ENCODE measurements at places on chromosomes 13 and 19.
A peak's percentile ranks its signal among the peaks of the same experiment; 100 is the strongest.

- DNase-seq: no peak
These were observed 703 bp downstream of the KLF16 start for GRCh38 chr19:1862424-1863327.

DNA sequence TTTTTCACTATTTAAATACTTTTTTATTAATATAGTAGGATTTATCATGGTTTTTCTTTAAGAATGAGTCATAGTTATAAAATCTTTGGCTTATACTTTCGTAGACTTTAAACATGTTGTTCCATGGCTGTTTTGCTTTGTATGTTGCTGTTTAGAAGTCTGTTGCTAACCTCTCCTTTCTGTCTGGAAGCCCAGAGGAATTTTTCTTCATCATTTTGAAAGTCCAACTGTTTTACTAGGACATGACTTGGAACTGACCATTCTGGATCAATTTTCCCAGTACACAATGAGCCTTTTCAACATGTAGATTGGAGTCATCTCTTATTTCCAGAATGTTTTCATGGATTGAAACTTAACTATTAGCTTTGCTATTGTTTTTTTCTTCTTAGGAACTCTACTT, 7.9 kb downstream of the CAB39L start:
- DNase-seq: peak; percentile 24

DNA sequence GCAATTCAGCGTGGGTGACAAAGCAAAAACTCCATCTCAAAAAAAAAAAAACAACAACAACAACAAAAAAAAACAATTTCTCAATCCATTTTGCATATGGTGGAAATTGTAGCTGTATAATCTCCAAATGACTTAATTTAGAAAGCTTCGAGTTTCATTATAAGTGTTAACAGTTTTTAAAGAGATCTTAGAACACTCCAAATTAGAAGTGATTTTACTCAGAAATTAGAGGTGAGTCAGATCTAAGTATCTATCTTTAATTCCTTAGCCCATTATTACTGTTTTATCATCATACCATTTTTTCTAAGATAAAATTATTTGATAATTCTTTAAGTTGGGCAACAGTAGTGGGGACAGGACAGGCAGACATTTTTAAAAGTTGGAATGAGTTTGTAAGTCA, 60.5 kb downstream of the ZMYM2 start:
- no peak for DNase-seq

DNA sequence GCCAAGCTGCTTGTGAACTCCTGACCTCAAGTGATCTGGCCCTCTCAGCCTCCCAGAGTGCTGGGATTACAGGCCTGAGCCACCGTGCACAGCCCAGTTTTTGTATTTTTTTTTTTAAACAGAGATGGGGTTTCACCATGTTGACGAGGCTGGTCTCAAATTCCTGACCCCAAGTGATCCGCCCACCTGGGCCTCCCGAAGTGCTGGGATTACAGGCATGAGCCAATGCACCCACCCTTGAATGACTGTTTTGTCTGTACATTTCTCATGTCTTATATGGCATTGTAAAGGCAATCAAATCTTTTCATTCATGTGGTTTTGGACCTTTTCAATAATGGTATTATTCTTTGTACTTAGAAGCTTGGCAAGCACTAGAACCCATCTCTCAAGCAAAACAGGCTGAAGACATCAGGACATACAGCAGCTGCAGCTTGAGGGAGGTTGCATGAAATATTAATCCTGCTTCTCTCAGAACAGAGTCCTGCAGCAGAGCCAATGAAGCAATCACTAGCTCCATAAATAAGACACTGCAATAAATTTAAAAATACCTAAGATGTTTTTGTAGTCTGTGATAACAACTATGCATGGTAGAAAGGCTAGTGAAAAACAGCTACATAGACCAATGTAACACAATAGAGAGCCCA, 209.9 kb downstream of the TUBA3C start:
- no peak for DNase-seq

DNA sequence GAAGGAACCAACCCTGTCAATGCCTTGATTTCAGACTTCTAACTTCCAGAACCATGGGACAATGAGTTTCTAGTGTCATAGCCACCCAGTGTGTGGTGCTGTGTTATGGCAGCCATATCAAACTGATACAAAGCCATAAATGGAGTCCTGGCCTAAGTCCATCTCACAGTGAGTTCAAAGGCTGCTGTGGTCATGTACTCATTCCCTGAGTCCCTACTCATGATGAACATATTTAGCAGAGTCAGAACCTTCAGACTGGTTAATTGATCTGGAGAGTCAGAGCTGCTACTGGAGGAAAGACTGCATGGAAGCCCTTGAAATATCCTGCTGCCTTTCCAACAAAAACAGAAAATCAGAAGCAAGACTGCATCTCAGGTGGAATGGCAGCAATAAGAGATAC, 39.2 kb upstream of the CSNK1A1L start:
- DNase-seq: no peak

GRCh38 chr19:55091126-55091910, 15.6 kb downstream of the EPS8L1 start:
- DNase-seq: no peak

- DNase-seq: no peak
These were observed 4.5 kb downstream of the IZUMO2 start for GRCh38 chr19:50158577-50158976.

DNA sequence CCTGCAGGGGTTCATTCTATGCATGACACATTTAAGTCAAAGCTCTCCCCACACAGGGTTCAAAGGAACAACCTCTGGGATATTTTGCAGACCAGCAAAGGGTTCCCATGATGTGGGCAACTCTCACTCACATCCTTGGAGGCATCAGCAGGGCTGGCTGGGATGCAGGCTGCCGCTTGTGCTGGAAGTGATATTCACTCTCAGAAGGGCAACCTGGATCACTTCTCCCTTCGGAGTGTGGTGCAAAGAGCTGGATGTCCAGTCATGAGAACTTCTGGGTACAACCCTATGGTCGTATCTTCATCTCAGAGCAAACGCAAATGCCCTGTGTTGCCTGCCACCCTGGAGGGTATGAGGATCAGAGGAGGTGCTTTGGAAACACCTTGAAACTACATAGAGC, 98.6 kb downstream of the ZDHHC20 start:
- DNase-seq: no peak

DNA sequence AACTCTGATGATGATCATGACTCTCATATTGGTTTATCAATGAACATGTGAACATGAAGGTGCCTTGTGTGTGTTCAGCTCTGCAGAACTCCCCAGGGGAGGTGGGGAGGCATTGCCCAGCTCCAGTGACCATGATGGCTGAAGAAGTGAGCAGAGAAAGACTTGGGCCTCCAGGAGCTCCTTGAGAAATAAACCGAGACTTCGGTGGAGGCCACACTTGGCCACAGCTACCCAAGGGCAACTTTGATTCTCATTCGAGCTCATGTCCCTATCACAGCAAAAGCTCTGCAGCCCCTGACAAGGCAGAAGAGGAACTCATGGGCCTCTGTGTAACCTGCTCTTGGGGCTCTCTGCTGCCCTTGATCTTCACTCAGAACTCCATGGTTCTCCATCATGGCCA, 44.1 kb upstream of the ZNF536 start:
- DNase-seq: no peak

- no peak for DNase-seq
These were observed 196.9 kb downstream of the LIG4 start for GRCh38 chr13:108018371-108018870.

DNA sequence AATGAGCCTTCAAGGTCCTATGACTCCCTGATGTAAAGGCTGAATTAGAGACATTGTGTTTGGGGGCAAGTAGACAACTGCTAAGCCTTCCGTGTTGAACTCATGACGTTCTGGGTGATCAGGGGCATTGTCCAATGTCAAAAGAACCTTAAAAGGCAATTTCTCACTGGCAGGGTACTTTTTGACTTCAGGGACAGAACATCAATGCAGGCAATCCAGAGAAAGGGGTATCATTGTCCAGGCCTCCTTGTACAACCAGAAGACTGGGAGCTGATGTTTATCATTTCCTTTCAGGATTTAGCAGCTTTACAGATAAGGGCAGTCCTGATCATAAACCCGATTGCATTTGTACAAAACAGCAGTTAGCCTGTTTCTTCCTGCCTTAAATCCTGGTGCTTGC, 25.0 kb upstream of the SMAD9 start:
- DNase-seq: no peak

DNA sequence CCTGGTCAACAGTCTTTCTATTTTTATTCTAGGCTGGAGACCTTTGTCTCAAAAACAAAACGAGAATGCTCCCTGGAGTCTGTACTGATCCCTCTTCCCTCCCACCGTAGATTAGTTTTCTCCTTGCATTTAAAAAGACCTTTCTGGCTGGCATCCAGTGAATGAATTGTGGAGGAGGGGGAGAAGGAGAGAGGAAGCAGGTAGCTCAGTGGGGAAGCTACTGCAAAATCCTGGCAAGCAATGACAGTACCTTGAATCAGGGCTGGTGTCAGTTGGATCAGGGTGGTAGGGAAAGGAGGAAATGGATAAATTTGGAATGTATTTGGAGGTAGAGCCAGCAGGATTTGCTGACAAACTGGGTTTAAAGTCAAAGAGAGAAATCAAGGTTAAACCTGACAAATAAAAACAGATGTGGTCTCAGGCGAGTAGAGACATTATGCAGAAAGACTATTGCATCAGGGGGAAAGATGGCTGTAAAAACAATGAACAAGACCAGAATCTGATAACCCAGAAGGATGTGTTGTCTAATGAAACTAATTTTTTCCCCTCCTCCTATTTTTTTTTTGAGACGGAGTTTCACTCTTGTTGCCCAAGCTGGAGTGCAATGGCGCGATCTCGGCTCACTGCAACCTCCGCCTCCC, 3.5 kb upstream of the CYP2S1 start:
- DNase-seq: no peak

DNA sequence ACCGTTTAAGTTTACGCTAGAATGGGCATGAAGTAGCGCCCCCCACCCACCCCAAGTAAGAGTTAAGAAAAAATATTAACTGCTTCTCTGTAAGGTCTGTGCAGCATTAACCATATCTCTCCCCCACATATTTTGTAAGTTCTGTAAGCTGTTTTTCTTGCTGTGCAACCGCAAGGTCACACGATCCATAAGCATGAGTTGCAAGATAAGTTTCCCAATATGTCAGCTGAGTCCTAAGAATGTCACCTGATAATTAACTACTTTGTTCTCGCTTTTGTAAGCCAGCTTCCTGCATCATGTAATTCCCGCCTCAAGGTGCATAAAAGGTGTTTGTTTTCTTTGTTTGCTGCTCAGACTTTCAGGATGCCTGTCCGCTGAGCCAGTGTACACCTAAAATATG, 187.0 kb downstream of the MYO16 start:
- DNase-seq: peak; percentile 18

DNA sequence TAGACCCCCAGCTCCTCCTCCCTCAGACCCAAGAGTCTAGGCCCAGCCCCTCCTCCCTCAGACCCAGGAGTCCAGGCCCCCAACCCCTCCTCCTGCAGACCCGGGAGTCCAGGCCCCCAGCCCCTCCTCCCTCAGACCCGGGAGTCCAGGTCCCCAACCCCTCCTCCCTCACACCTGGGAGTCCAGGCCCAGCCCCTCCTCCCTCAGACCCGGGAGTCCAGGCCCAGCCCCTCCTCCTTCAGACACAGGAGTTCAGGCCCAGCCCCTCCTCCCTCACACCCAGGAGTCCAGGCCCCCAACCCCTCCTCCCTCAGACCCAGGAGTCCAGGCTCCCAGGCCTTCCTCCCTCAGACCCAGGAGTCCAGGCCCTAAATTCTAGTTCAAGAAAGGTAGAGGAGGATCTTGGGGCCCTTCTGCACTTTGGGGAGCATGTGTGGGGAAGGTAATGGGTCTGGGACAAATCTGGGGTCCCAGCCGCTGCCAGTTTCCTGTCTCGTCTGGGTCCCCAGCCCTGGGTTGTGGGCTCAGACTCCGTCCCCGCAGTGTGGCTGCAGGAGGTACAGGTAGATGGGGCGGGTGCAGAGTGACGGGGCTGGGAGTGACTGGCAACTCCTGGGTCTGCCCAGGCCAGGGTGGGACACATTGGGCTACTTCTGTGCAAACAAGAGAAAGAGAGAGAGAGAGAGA, 3.2 kb upstream of the TMEM190 start:
- no peak for DNase-seq

- DNase-seq: peak; percentile 29
These were observed 1238.9 kb downstream of the UQCRFS1 start for GRCh38 chr19:27974082-27974513.

GRCh38 chr19:10871711-10872545, 575 bp downstream of the CARM1 start:
- DNase-seq: no peak

DNA sequence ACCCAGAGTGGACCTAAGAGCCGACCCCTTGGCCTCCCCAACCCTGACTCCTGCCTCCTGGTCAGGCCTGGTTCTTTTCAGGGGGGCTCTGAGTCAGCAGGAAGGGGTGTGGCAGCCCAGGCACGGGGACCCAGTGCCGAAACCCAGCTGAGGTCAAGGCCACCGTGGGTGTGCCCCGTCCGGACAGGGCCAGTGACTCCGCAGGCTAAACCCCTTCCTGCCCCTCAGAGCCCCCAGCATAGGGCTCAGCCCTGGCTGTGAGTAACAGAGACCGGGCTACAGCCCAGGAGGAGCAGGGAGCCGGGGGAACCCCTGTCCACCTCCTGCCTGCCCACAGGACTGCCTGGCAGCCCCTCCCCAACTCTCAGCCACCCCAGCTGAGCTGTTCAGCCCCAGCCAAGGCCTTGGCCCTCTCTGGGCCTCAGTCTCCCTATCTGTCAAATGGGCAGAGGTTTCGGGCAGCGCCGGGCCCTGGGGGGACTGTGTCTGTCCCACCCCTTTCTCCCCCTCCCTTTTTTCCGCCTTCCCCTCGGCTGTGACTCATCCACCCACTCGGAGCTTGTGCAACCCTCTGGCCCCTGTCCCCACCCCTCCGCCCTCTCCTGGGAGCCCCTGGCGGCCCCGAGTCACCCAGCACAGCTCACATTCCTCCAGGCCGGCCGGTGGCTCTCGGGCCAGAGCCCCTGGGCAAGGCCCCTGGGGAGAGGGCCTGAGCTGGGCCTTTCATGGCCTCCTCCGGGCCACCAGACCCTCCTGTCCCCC, 8.6 kb downstream of the ZBTB7A start:
- DNase-seq: peak; percentile 89

GRCh38 chr19:12139269-12139668, 881 bp downstream of the ZNF20 start:
- DNase-seq: no peak

DNA sequence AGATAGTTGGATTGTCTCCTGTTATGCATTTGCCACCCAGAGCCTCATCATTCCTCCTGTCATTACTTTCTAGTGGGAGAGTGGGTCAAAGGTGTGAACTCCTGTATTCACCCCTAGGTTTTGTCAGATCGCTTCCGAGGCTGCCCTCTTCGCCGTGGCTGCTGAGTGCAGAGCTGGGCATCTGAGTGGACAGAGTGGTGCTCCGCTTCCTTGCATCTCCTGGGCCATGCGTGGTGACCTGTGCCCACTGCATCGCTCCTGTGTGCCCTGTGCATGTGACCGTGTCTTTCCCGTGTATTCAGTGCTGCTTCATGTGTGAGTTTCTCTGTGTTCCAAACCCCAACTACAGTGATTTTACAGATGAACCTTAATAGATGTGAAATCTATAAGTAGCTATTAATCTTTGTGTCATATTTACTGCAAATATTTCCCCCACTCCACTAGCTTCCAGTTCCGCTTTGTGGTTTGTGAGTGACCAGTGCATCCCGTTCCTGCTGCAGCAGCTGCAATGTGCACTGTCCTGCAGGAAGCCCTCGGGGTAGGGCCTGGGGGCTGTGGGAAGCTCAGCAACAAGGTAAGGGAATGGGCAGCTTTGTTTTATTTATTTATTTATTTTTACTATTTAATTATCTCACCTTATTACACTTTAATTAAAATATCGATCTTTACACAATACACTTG, 53.1 kb downstream of the C13orf46 start:
- no peak for DNase-seq
